Osteoblast (primary cell): ENCODE measurements at places on chromosomes 16 and 17. TPM values are rescaled to one million over a fixed set of nuclear protein-coding genes. Genes with fewer than 3 reads are reported as not detected.

The CLEC18B gene
- total RNA-seq, result 0.72 and 0.88 TPM in 2 replicates

The CYB561 gene
- 32.2 and 33.6 TPM in 2 replicates for total RNA-seq

The NPIPB6 gene
- 0.59 and 2.9 TPM in 2 replicates for total RNA-seq

The COQ7 gene
- 17.4 and 20.3 TPM in 2 replicates for total RNA-seq

DNA sequence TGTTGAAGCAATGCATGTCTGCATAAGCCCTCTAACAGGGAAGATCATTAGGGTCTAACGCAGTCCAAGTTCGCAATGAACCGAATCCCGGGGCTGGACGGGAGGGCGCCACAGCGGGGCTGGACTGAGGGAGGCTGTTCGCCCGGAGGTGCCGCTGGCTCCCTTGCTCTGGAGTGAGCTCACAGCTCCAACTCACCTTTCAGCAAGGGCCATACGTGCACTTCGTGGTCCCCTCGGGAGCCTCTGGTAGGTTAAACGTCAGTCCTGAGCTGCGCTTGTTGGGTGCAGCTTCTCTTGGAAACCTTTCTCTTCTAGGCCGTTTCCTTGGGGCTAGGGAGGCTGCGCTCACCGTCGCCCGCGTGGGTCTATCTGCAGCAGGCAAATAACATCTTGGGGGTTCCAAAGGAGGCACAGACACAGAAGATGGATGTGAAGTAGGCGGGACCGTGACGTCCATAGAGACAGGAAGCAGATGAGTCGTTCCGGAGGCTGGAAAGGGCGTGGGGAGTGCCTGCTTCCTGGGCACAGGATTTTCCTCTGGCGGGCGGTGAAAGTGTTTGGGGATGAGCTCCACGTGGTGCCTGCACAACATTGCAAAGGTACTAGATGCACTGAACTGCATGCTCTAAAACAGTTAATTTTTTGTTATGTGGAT, 21.9 kb downstream of the ATP2C2 start:
- DNase-seq, result peak; percentile 61

DNA sequence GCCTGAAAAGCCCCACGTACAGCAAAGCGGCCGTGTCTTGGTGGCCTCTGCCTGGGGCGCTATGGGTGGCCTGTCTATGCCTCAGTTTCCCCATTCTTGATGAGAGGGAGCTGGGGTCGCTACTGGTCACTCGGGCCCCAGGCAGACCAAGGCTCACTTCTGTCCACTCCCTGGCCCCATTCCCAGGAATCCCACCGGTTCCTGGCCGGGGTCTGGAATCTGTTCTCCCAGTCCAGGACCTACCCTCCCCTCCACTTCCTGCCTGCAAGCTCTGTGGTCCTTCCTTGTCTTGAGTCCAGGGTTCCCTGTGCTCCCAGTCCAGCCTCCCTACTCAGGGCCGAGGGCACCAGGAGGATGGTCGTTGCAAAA, 24.5 kb downstream of the METRNL start:
- no peak for DNase-seq

DNA sequence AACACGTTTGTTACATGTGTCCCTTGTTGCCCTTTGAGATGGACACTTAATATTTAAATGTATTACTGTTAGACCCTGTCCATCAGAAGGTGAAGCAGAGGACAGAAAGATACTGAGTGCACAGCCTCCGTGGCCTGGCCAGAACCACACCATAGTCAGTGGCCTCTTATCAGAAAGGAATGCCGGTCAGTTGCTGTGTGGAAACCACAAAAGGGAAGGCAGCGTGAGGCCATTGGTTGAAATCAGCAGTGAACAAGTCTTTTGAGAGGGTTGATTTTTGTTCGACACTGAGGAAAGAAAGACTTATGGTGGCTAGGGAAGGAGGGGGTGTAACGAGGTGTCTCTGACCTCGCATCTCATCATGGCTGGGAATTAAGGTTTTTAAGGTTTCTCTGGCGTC, 85.4 kb upstream of the CLEC18A start:
- peak; percentile 91 for DNase-seq

- DNase-seq, result peak; percentile 67
Measured at GRCh38 chr16:50802000-50802399, 60.1 kb downstream of the CYLD start.

DNA sequence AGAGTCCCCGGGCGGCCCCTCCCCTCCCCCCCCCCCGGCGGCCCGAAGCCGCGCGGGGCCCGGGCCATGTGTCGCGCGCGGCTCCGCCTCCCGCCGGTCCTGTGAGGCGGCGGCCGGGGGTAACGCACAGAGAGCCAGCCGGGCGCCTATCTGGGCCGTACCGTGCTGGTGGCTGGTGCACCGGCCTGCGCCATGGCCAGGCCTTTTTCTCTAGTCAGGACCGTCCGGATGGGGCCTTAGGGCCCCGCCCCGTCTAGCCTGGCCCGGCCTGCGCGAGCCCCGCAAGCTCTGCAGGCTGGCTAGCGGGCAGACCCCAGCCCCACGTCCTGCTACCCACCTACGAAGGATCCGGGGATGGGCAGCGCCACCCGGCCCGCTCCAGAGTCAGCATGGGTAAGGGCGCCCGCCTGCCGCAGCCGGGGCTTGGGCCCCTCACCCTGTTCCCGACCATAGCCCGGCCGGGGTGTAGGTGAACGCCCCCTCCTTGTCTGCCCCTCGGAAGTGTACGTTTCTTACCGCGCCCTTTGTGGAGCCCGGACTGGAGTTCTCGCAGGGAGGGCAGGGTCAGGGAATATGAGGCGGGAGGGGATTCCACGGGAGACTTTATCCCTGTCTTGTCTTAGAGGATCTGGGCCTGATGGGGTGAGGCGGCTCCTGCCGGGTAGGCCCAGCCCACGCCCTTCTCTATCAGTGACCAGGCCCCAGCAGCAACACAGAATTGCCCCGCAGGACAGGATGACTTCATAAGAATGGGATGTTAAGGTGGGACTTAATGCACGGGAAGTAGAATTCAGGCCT, at the start of gene CENPT:
TSS of gene CENPT (minus strand) at position 630 of the 798 bp plus-strand sequence. CDS start 13,834 bp downstream, outside the sequence.
- peak; percentile 98 for DNase-seq

- DNase-seq, result peak; percentile 98
Measured at GRCh38 chr17:72592242-72592966, 471.6 kb downstream of the SOX9 start.

DNA sequence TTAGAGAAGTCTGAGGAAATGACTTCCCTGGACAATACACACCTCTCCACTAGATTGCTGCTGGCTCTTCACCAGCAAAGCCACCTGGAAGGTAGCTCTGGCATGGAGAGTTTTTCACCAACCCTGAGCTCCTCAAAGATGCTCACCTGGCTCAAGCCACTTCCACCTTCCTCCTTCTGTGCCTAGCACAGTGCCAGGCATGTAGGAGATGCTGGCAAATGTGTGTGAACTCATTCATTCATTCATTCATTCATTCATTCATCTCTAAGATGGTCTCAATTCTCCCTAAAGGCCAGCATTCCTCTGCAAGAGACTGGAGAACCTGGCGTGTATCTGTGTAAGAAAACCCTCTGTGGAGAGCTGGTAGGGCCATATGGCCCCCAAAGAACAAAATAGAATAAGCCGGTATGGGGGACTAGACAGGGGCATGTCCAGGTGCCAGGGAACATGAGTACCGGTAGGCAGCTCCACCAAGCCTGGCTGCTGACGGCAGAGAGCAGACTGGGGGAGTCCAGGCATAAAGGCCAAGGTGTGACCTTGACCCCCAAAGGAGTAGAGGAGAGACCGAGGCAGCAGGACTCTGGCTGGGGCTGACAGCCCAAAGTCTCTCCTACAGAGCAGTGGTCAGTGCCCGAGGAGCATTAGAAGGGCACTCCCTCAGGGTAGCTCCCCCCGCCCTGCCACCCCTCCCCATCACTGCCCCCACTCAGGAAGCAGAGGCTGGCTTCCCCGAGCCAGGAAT, 132.2 kb upstream of the TNRC6C start:
- DNase-seq, result no peak
